T-helper 9 cell (primary cell): ENCODE measurements at places on chromosomes 7 and 10.

- DNase-seq, result no peak
These were observed 7.5 kb downstream of the AGK start for GRCh38 chr7:141558544-141559183.

DNA sequence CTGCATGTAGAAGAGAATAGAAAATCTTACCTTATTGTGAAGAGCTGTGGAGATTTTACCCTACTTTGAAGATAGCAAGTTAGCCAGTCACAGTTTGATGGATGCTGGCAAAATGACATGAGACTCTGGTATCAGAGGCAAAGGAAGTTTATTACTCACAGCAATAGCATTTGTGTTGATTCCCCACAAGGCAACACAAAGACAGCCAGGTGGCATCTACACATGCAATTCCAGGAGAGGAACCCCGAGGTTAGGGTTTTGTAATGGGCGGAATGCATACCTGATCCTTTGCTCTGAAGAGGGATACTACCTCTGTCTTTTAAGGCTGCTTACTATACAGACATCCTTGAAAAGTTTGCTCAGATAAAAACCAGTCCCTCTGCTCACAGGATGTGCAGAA, 59.5 kb downstream of the AHR start:
- DNase-seq, result no peak

GRCh38 chr7:80478683-80479082, 33.2 kb downstream of the GNAT3 start:
- no peak for DNase-seq

DNA sequence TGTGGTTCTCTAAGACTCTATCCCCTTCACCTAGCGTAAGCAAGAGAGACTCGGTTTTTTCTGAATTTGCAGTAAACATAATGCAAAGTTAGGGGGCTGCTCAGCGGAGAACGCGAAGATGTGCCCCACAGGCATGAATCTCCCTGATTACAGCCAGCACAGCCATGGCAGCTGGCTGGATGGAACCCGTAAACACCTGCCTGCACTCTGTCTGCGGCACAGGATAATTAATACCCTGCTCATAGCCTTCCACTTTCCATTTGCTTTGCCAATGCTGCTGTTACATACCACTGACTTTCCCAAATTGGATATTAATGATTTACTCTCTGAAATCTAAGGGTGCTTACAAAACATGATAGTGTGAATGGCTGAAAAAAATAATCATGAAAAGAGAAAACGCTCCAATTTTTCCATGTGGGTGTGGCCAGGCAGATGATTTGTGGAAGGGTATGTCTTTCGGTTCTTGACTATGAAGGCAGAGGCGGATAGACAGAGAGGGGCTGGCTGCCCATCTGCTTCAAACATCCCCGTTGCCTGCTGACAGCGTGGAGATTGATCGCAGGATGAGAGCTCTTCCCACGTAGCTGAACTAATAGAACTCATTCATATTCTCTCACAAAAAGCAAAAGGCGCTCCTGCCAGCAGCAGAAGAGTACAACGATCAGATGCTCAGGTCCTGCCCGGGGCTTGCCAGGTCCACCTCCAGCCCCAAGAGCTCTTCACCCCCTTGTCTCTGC, 193.2 kb upstream of the GHITM start:
- DNase-seq, result no peak

DNA sequence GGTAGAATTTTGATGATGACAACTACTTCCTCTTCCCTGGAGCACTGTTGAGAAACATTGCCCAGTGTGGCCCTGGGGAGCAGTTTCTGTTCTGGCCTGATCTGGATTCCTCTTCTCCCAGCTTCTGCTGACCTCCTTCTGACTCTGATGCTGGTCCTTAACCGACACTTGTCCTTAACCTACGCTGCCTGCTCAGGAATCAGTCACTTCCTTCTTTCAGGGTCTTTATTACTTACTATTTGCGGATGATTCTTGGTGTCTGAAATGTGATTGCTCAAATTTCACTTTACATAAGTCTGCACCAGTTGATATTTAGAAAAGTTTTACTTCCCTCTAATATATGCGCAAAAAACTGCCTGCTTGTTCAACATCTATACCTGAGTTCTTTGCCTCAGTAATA, 164.1 kb downstream of the PTEN start:
- no peak for DNase-seq

GRCh38 chr7:95596198-95597063, at the start of gene PDK4:
TSS of gene PDK4 (minus strand) at chr7:95596516. CDS start at chr7:95596293, 223 bp downstream.
- DNase-seq, result no peak

DNA sequence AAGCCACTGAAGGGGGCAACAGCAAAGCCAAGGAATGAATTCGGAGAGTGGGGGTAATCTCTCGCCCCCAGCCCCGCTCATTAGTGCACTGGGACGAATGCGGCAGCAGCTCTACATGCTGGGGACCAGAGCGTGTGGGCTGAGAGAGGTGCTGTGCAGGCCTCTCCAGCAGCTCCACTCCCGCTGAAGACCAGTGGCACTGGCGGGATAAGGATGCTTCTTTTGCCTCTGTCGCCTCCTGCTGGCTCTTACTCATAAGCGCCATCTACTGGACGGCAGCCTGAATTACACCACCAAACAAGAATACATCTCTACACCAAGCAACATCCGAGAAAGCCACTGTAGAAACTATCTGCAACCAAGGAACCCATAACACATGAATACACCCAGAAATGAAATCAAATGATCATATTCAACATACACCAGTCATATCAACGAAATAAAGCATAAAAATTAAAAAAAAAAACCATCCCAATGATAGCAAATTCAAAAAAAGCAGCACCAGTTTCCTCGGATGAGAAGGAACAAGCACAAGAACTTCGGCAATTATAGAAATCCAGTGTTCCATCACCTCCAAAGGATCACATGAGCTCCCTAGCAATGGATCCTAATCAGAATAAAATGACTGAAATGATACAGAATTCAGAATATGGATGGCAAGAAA, 79.0 kb upstream of the TMEM168 start:
- DNase-seq, result peak; percentile 29

DNA sequence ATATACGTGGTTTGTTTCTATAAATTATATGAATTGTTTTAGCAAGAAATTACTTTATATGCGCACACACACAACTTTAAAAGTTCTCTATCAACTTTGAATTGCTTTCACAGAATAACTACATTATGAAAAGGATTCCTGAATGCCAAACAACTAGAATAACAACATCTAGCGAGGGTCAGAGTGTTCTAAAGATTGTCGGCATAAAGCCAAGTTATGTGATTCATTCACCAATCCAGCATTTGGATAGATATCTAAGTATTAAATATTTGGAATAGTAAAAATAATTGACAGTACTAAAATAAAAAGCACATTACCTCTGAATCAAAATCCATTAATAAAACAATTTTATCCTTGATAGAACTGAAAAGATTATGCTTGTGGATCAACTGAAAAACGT, 125.3 kb upstream of the AMPH start:
- DNase-seq, result no peak
